ENCODE measurements at places on chromosomes 3 and 15. TPM values are rescaled to one million over a fixed set of nuclear protein-coding genes. Genes with fewer than 3 reads are reported as not detected.

The RASGRP1 gene
- not detected for total RNA-seq

The LRRIQ4 gene
- 0.29 TPM for total RNA-seq

The TM6SF1 gene
- not detected for total RNA-seq

The TM4SF1 gene
- total RNA-seq = not detected
